GM23248 (cell line): ENCODE measurements at places on chromosomes 16 and 17. TPM values are rescaled to one million over a fixed set of nuclear protein-coding genes. Genes with fewer than 3 reads are reported as not detected.

- DNase-seq, result no peak
- no peaks in the 10 kb centered on the region; the same call in 1 of the 2 replicates for H3K27me3 ChIP-seq
- no peaks in the 10 kb centered on the region for H3K36me3 ChIP-seq
- no peak overlapping the region for H3K4me3 ChIP-seq
- H3K27ac ChIP-seq, result no peak overlapping the region
These were observed 11.3 kb upstream of the SKAP1 start for GRCh38 chr17:48441231-48441711.

The ELMO3 gene
- total RNA-seq, result 1.5 and 1.6 TPM in 2 replicates

- no peak overlapping the region for H3K4me3 ChIP-seq
- H3K27me3 ChIP-seq, result no peaks in the 10 kb centered on the region
- H3K4me1 ChIP-seq, result peaks cover 13% of the 10 kb centered on the region; the same call in 1 of the 2 replicates
- DNase-seq, result no peak
- H3K27ac ChIP-seq, result no peak overlapping the region
These were observed 31.5 kb upstream of the IRX6 start for GRCh38 chr16:55292491-55292890.

DNA sequence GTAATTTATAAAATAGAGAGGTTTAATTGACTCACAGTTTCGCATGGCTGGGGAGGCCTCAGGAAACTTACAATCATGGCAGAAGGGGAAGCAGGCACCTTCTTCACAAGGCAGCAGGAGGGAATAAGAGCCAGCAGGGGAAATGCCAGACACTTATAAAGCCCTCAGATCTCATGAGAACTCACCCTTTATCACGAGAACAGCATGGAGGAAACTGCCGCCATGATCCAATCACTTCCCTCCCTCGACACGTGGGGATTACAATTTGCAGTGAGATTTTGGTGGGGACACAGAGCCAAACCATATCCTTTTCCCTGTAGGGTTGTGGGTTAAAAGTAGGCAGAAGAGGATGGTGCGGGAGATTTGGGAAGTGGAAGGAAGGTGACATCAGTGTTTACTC, 101.4 kb downstream of the BMERB1 start:
- H3K36me3 ChIP-seq, result 0 out of 2 replicates have a peak, but pooled peaks cover 4% of the 10 kb centered on the region
- H3K4me3 ChIP-seq, result no peak overlapping the region
- no peak overlapping the region for H3K27ac ChIP-seq
- H3K4me1 ChIP-seq, result no peaks in the 10 kb centered on the region

DNA sequence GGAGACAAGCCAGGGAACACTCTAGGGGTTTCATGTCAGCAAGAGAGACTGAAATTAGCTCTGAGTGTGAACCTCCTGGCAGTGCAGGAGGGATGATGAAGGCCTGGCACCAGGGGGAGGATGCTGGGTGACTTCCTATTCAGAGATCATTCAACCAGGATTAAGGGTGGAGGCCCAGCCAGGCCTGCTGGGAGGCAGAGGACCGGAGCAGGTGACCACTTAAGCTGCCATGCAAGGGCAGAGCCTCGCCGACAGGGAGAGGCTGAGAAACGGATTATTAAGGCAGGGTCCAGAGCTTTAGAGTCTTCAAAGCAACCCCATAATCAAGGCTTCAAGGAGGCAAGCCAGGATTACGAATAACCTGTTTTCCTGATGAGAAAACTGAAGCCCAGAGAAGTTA, 10.6 kb upstream of the SRCIN1 start:
- H3K4me1 ChIP-seq, result no peaks in the 10 kb centered on the region
- no peak overlapping the region for H3K4me3 ChIP-seq
- no peaks in the 10 kb centered on the region for H3K36me3 ChIP-seq
- DNase-seq, result no peak
- H3K27me3 ChIP-seq, result peaks cover 25% of the 10 kb centered on the region

The TRPV2 gene
- 23.9 and 25.8 TPM in 2 replicates for total RNA-seq

- H3K4me1 ChIP-seq, result peaks cover 25% of the 10 kb centered on the region
- DNase-seq, result no peak
- no peaks in the 10 kb centered on the region for H3K36me3 ChIP-seq
- H3K27ac ChIP-seq, result no peak overlapping the region
- no peak overlapping the region for H3K4me3 ChIP-seq
These were observed 182.7 kb downstream of the RPTOR start for GRCh38 chr17:80727409-80727755.

The TMED6 gene
- not detected in 2 replicates for total RNA-seq

- no peaks in the 10 kb centered on the region for H3K27me3 ChIP-seq
- no peaks in the 10 kb centered on the region for H3K36me3 ChIP-seq
- no peak for DNase-seq
- no peak overlapping the region for H3K4me3 ChIP-seq
- no peaks in the 10 kb centered on the region for H3K4me1 ChIP-seq
These were observed 159.6 kb downstream of the HAPSTR1 start for GRCh38 chr16:9251026-9251425.

DNA sequence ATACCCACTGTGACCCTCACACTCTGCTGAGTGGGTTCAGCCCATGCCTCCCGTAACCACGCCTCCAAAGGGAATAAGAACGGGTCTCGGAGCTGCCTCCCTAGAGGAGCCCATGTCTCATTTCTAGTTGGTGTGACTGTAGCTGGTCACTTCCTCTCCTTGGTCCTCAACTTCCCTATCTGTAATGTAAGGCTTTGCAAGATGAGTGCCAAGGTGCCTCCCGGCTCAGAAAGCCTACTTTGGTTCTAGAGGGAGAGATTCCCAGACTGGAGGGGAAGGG, 20.8 kb downstream of the C16orf74 start:
- no peaks in the 10 kb centered on the region for H3K4me1 ChIP-seq
- no peak for DNase-seq
- no peak overlapping the region for H3K4me3 ChIP-seq

- H3K4me1 ChIP-seq, result no peaks in the 10 kb centered on the region
- no peaks in the 10 kb centered on the region for H3K27me3 ChIP-seq
- H3K4me3 ChIP-seq, result no peak overlapping the region
- no peak for DNase-seq
These were observed 25.3 kb downstream of the LITAF start for GRCh38 chr16:11561454-11561805.

GRCh38 chr16:71423865-71424264, 18.0 kb downstream of the TLE7 start:
- no peaks in the 10 kb centered on the region for H3K36me3 ChIP-seq
- DNase-seq, result no peak
- peaks cover 9% of the 10 kb centered on the region for H3K27me3 ChIP-seq
- H3K4me1 ChIP-seq, result no peaks in the 10 kb centered on the region
- H3K4me3 ChIP-seq, result no peak overlapping the region
